ENCODE measurements at places on chromosomes 7 and 10.

GRCh38 chr10:35251373-35252100, 84.8 kb upstream of the CCNY start:
- DNase-seq, result no peak

DNA sequence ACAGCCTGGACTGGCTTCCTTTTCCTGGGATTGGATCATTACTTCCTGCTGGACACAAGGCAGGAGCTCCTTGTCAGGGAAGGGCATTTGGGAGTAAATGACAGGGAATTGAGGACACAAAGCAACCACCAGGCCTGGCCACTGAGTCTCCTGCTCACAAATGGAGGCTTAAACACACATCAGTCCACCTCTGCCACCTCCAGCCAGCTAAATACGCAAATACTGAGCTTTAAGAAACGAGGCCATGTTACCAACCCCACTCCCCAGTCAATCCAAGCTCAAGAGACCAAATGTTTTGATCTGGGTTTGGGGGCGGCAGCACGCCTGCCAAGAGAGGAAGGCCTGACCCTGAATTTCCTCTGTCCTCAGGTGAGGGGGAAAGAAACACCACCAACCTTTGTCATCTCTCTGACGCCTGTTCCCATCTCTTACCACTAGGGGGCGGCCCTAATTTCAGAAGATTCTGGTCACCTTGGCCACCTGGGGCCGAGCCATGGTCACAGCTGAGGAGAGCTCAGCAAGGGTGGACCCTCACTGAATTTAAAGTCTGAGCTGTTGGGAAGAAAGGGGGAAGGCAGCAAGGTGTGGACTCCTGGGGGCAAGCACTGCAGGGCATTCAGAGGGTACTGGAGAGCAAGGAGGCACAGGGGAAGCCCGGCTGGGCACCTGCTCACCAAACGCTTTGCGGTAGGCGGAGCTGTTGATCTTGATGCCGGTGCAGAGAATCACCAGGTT, 16.5 kb downstream of the AIFM2 start:
- peak; percentile 21 for DNase-seq

GRCh38 chr10:113291413-113291812, 261.4 kb upstream of the HABP2 start:
- DNase-seq, result no peak

GRCh38 chr10:33087922-33088321, 129.9 kb upstream of the ITGB1 start:
- no peak for DNase-seq

GRCh38 chr10:54203401-54203800, 597.6 kb downstream of the PCDH15 start:
- DNase-seq, result no peak

GRCh38 chr7:20896996-20897395, 110.3 kb upstream of the SP8 start:
- DNase-seq, result no peak

- DNase-seq, result peak; percentile 9
Measured at GRCh38 chr7:7565746-7566650, 686 bp upstream of the MIOS start.

- no peak for DNase-seq
Measured at GRCh38 chr7:112594397-112594796, 113.6 kb downstream of the LSMEM1 start.

Data from A172 (cell line).